Fibroblast of skin of right quadriceps (primary cell): ENCODE measurements at places on chromosomes 16 and 17.

- DNase-seq: no peak
Observed at GRCh38 chr17:15031975-15032374, 233.2 kb downstream of the PMP22 start.

- DNase-seq: no peak
Observed at GRCh38 chr16:26649381-26650045, 417.2 kb upstream of the C16orf82 start.

- DNase-seq: no peak
Observed at GRCh38 chr17:12909046-12909445, 108.8 kb downstream of the ELAC2 start.

DNA sequence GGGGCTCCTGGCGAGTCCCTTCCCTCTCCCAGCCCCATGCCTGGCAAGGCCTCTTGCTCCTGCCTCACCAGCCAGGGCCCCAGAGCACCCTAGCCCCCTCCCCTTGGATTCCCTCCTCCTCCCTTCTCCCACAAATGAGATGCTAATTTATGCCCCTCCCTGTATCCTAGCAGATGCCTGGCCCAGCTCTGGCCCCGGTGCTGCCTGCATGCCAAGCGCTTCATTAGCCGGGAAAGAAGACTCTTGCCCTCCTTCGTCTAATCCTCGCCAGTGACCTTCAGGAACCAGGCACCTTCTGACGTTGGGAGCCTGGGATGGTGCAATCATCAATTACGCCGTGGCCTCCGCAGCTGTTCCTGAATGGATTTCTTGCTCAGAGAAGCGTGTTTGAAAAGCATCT, 127.8 kb downstream of the SDK2 start:
- DNase-seq: no peak

DNA sequence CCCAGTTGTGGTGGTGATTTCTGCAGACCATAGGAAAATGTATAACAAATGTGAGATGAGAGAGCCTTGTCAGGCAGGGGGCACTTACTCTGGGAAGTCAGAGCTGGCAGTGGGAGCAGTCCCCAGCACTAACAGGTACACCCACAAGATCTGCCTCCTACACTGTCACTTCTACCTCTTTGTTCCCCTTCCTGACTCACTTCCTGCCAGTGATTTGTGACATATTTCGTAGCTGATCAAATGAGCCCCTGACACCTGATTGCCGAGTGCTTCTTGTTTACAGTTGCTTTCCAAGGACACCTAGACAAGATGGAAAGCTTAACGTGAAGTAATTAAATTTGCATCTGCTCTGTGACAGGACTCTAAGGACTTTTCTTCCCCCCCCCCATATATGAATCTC, 40.5 kb downstream of the FTO start:
- DNase-seq: no peak

GRCh38 chr16:78742501-78743283, 643.2 kb downstream of the WWOX start:
- DNase-seq: no peak

DNA sequence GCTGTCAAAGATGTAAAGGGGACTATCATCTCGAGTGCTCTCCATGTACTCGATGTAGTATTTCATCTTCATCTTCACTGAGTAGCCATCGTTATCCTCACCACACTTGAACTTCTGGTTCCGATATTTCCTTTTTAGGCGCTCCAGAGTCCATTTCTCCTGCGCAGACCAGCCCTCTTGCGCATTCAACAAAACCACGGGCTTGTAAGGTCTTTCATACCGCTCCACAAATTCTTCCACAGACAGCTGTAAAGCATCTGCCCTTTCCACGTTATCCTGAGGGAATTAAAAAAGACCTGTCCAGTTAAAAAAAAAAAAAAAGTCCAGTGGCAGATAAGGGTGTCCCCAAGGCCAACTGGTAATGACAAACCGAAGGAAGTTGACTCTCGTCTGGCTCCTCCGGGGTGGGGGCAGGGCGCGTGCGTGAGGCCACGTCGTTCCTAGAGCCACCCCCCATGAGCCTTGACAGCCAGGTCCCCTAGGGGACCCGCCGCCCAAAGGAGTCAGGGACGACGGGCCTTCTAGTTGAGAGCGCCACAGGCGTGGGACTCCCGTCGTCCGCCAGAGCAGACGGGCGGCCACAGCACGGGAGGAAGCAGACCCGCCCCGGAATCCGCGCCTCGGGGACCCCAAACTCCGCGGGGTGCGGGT, 701 bp downstream of the JMJD6 start:
- DNase-seq: peak; percentile 47

DNA sequence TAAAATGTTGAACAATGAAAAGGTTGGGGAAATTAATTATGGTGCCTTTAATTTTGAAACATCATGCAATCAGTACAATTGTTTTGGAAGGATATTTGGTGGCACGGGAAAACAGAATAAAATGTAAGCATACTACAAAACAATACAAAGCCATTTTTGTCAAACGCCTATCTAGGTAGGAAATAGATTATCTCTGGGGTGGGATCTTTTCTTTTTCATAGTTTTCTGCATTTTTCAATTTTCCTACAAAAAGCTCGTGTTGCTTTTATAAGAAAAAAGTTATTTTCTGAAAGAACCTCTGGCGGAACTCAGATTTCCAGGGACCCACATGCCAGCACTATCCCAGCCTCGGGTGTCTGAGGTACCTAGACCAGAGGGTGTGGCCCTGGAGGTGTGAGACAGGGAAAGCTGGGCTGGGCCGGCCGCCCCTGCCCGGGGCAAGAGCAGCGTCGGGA, 961 bp upstream of the MAP3K3 start:
- DNase-seq: no peak

GRCh38 chr16:26186091-26186615, 494.4 kb downstream of the HS3ST4 start:
- no peak for DNase-seq

DNA sequence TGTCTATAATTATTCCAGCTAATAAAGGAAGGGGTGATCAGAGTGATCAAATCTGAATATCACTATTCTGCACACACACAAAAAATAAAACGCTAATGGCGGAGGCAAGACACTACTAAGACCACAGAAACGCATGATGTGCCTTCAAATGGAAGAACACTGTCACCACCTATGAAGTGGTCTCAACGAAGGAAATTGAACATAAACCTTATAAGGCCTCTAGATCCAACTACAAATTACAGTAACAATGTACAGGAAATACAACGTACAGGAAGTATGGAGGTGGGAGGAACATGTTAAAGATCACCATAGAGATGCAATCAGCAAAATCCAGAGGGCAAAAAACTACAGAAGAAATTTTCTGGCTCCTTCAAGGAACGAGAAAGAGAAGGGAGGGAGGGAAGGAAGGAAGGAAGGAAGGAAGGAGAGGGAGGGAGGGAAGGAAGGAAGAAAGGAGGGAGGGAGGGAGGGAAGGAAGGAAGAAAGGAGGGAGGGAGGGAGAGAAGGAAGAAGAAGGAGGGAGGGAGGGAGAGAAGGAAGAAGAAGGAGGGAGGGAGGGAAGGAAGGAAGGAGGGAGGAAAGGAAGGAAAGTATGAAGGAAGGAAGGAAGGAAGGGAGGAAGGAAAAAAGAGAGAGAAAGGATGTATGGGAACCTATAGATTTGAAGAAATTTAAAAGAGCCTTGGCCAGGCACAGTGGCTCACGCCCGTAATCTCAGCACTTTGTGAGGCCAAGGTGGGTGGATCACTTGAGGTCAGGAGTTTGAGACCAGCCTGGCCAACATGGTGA, 3.1 kb upstream of the SGCA start:
- no peak for DNase-seq

DNA sequence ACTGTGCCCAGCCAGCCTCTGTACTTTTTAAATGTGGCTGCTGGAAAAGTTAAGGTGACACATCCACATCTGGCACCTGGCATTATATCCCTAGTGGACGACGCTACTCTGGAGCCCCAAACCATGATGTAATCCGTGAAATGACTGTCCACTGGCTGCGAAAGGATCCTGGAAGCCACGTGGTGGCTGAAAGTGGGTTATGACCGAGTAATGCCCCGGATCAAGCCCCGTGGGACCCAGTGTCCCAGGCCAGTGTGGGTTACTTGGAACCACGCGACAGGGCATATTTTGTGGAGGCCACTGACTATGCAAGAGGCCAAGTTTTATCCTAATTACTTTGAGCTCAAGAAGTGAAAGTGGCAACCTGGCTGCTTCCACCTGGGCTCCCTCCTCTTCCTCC, 79.6 kb downstream of the PGS1 start:
- no peak for DNase-seq

- DNase-seq: no peak
Observed at GRCh38 chr17:31834448-31834847, 24.6 kb downstream of the COPRS start.

- DNase-seq: no peak
Observed at GRCh38 chr16:28513484-28514181, 7.0 kb upstream of the IL27 start.

DNA sequence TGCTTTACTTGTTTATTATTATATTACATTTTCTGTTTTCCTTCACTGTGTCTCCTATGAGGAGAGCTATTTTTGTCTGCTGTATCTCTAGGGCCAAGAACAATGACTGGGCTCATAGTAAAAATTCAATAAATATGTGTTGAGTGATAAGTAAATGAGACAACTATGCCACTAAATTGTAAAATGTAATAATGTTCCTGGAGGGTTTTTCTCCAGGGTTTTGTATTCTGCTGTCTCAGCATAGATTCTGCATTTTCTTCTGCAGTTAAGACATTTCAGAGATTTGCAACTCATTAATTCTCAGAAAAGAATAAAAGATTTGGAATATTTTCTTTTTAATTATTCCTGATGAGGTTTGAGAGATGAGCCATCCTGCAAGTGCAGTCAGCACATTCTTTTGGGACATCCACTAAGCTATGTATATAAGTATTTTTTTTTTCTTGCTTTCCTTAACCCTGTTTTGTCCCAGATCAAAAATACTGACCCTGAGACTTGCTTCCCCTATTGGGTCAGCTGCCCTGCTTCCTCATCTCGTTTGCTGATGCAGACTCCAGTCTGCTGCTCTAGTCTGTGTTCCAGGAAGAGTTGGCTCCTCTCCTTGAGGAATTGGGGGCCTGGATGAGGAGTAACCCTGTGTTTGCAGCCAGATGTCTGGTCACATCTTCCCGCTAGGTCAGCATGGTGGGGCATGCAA, 122.9 kb downstream of the ABCA8 start:
- DNase-seq: no peak

GRCh38 chr17:7839876-7840261, 5.9 kb downstream of the KDM6B start:
- DNase-seq: peak; percentile 54

DNA sequence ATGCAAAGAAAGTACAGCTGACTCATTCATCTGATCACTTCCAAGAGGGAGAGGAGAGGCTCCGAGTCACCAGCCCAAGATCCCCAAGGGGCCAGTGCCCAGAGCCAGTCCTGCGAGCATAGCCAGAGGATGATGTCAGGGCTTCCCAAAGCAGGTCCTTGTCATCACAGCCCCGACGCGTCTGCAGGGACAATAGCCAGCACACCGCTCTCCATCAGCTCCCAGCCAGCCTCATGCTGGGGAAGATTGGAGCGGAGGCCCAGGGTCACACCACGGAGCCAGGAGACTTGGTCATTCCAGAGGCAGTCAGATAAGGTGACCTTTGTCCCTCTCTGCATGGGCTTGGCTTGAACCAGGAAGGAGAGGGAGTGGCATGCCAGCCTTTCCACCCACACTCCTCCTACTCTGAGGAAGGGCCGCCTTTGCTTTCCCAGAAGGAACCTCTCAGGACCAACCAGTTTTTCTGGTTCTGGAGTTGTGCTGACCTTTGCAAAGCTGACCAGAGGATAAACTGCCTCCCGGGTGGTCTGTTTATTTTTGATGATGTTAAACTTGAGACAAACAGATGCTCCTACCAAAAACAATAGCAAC, 58.3 kb upstream of the ARHGAP44 start:
- DNase-seq: peak; percentile 54

GRCh38 chr17:45715787-45716186, 68.3 kb upstream of the CRHR1 start:
- no peak for DNase-seq

DNA sequence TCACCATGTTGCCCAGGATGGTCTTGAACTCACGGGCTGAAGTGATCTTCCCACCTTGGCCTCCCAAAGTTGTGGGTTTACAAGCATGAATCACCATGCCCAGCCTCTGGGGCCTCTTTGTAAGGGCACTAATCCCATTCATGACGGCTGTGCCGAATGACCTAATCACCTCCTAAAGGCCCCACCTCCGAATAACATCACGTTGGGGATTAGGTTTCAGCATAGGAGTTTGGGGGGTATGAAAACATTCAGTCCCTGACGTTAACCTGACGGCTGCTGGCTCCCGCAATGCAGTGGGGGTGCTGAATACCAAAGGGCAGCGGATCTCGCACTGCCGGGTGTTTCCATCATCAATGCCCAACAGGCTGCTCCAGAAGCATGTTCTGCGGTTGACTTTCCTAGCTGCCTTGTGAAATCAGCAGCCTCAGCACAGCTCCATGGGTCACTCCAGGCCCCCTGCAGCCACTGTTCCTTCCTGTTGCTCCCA, 120.8 kb upstream of the SEC14L1 start:
- peak; percentile 38 for DNase-seq

- DNase-seq: no peak
Observed at GRCh38 chr16:49651996-49652395, 203.9 kb downstream of the ZNF423 start.

DNA sequence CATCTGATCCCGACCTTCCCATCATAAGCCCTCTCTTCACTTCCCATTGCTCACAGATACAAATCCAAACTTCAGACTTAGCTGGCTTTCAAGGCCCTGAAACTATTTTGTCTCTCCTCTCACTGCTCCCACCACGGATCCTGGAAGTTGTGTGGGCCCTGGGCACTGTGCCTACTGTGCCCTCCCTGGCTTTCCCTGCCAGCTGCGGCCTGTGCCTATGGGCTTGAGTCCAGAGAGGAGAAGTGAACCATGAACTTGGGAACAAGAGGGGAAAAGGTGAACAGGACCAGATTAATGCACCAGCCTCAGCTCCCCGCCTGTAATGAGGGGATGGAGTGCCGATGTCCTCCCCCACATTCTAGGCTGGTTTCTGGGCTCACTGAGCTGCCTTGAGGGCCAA, 18.9 kb upstream of the KCNJ12 start:
- no peak for DNase-seq

DNA sequence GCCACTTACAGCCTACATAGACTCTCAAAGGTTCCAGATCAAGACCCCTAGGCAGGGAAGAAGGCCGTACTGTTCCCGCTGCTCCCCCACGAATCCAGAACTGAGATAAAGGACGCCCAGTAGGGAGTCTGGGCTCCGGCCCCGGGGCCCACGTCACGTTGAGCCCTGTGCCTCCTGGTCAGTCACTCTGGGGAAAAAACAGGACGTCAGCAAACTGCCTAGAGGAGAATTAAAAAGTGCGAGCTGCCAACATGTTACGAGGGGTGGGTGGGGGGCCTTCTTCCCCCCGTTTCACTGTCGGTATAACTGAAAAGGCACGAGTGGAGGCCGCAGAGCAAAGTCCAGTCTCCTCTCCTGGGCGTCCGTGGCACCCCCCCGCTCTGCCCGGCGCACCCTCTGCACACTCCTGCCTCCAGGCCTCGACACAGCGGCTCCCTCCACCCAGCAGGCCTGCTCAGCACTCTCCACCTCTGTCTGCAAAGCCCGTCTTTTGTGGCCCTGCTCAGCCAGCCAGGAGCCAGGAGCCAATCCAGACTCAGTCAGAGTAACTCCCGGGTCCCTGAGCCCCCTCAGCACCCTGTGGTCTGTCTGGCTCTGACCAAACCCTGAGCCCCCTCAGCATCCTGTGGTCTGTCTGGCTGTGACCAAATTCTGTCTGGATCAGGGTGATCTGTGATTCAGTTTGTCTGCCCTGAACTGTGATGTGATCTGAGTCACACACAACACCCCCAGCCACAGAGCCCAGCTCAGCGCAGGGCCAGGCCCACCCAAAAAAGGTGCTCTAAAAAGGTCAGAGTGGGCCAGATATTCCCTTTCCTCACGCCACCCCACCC, 6.2 kb downstream of the ITGAE start:
- peak; percentile 72 for DNase-seq
